ENCODE measurements at places on chromosomes 13 and 19. TPM values are rescaled to one million over a fixed set of nuclear protein-coding genes. Genes with fewer than 3 reads are reported as not detected.

SERTAD1 gene
- 8.9 TPM for total RNA-seq

GRCh38 chr19:30666301-30666803 lies 294.2 kb downstream of the ZNF536 start:
- H3K36me3 ChIP-seq: no peaks in the 10 kb centered on the region
- no peak overlapping the region for H3K27ac ChIP-seq
- peak; percentile 49 for DNase-seq
- 0 out of 3 replicates have a peak, but pooled peaks cover 3% of the 10 kb centered on the region for H3K27me3 ChIP-seq
- H3K4me3 ChIP-seq: no peak overlapping the region

PRRG2 gene
- total RNA-seq: 1.1 TPM

GRCh38 chr19:6752256-6753177 lies 13.0 kb downstream of the TRIP10 start:
- H3K27me3 ChIP-seq: no peaks in the 10 kb centered on the region
- peak overlapping the region; percentile 36 for H3K4me3 ChIP-seq
- no peak for DNase-seq

DNA sequence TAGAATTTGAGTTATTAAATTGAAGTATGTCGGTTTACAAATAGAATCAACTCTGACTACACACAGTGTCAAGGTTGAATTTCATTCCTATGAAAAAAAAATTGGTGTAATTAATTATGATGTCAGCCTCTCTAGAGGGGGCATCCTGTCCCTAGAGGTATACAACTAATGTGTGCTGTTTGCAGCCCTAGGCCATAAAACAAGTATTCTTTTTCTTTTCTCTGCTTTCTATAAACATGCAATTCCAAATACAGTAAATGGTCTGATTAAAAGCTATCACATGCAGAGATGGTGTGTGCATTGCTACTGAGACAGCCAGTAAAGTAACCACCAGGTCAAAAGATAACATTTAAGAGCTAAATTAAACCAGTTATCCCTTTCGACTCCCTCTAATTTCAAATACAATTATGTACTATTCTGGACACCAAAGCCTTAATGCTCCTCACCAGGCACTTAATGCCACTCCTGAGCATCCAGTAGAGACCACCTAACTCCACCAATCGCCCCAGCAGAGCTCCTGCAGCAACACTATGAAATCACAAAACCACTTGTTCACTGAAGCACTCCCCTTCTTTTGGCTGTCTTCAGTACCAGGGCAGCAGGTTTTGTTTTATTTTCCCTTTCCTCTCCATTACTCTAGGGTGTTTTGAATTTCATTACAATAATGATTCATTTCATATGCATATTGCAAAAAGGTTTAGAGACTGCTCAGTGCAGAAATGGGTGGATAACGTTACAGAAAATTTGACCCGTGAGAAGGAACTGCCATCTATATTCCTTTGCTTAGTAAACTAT lies 426.9 kb downstream of the PCDH9 start:
- DNase-seq: no peak
- no peak overlapping the region for H3K27ac ChIP-seq
- H3K36me3 ChIP-seq: no peaks in the 10 kb centered on the region
- H3K4me3 ChIP-seq: no peak overlapping the region
- H3K27me3 ChIP-seq: no peaks in the 10 kb centered on the region

C1QTNF9B gene
- 0.38 TPM for total RNA-seq

- no peak overlapping the region for H3K27ac ChIP-seq
- no peak overlapping the region for H3K4me3 ChIP-seq
- no peaks in the 10 kb centered on the region for H3K36me3 ChIP-seq
- no peaks in the 10 kb centered on the region for H3K4me1 ChIP-seq
- no peaks in the 10 kb centered on the region for H3K27me3 ChIP-seq
These were observed 196.3 kb downstream of the TSHZ3 start for GRCh38 chr19:31152906-31153305.

- H3K27me3 ChIP-seq: peaks cover 19% of the 10 kb centered on the region
- H3K36me3 ChIP-seq: no peaks in the 10 kb centered on the region
- no peak overlapping the region for H3K4me3 ChIP-seq
- H3K27ac ChIP-seq: no peak overlapping the region
- H3K4me1 ChIP-seq: no peaks in the 10 kb centered on the region
- DNase-seq: no peak
These were observed 49.5 kb downstream of the CRYL1 start for GRCh38 chr13:20475927-20476691.

SMIM24 gene
- total RNA-seq: 1.4 TPM

DNA sequence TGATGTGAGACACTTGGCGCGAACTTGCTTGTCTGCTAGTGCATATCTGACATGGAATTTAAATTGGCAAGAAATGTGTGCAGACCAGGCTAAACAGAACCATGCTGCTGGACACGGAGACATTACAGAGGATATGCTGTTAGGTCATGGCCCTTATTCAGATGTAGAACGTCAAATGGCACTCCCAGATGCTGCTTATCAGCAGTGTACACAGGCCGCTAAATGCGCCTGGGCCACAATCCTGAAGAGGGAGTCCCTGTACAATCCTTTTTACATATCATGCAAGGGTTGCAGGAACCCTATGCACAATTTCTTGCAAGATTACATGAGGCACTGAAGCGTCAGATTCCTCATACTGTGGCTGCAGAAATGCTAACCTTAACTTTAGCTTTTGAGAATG lies 9.3 kb downstream of the ZNF350 start:
- no peaks in the 10 kb centered on the region for H3K27me3 ChIP-seq
- DNase-seq: no peak
- no peaks in the 10 kb centered on the region for H3K4me1 ChIP-seq

GRCh38 chr19:28324275-28325060 lies 888.5 kb downstream of the UQCRFS1 start:
- no peaks in the 10 kb centered on the region for H3K27me3 ChIP-seq
- H3K36me3 ChIP-seq: no peaks in the 10 kb centered on the region
- DNase-seq: no peak

DPF1 gene
- 5.7 TPM for total RNA-seq

DNA sequence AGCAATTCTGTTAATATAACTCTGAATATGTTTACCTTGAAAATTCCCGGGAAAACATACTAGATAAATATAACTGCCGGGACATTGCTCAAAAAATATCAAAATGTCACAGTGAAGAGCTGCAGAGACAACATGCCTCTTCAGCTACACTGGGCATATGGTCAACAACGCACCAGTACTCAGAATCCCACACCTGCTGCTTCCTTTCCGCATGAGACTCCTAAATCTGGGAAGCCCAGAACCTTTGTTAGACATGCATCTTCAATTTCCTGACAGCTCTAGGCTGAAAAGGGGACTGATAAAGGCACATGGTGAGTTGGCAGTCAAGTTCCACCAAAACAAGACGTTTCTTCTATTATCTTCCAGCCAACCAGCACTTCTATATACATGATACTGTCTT lies 53.7 kb downstream of the USP12 start:
- no peak overlapping the region for H3K4me3 ChIP-seq
- H3K27ac ChIP-seq: no peak overlapping the region
- no peaks in the 10 kb centered on the region for H3K4me1 ChIP-seq
- H3K27me3 ChIP-seq: no peaks in the 10 kb centered on the region
- no peak for DNase-seq
- H3K36me3 ChIP-seq: peaks cover 17% of the 10 kb centered on the region

GRCh38 chr19:37303591-37304171 lies 67.2 kb upstream of the ZNF527 start:
- no peaks in the 10 kb centered on the region for H3K36me3 ChIP-seq
- H3K4me1 ChIP-seq: no peaks in the 10 kb centered on the region
- H3K4me3 ChIP-seq: no peak overlapping the region
- no peak overlapping the region for H3K27ac ChIP-seq
- no peaks in the 10 kb centered on the region for H3K27me3 ChIP-seq

SYNGR4 gene
- total RNA-seq: not detected

GIPR gene
- total RNA-seq: 21.7 TPM

DNA sequence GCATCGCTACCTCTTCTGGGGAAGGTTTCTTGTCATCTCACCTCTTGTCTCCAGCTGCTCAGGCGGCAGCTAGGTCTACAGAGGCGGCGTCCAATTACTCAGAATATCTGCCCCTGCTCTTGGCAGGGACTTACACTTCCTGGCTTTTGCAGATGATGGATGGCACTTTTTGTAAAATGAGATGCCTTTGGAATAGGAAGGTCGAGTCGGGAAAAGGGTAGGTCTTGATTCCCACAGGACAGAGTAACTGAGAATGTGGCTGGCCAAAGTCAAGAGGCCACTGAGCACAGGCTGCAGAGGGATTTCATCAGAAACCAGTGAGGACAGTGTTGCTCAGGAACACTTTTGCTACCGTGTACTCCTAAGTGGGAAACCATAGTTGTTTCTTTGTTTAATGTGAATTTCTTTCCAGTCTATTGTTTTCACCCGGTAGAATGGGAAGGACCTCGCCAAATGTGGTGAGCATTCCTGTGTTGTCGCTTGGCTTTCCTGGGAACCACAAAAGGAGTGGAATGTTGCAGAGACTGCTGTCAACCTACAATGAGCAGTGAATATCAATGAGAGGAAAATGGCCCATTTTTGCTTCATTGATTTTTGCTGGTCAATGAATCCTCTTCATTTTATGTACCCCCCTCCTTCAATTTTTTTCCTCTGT lies 383.7 kb downstream of the HS6ST3 start:
- H3K4me3 ChIP-seq: no peak overlapping the region
- H3K4me1 ChIP-seq: no peaks in the 10 kb centered on the region
- no peaks in the 10 kb centered on the region for H3K27me3 ChIP-seq

- DNase-seq: peak; percentile 84
- H3K27me3 ChIP-seq: peaks cover 35% of the 10 kb centered on the region
- H3K27ac ChIP-seq: no peak overlapping the region
- H3K4me1 ChIP-seq: peaks cover 4% of the 10 kb centered on the region
- no peak overlapping the region for H3K4me3 ChIP-seq
These were observed 2.5 kb downstream of the KLK10 start for GRCh38 chr19:51016798-51017683.

- no peaks in the 10 kb centered on the region for H3K4me1 ChIP-seq
- no peaks in the 10 kb centered on the region for H3K36me3 ChIP-seq
- H3K4me3 ChIP-seq: no peak overlapping the region
These were observed 480.2 kb upstream of the MIR17HG start for GRCh38 chr13:90867336-90867683.

GRCh38 chr13:28347456-28348371 lies 147.2 kb downstream of the FLT1 start:
- DNase-seq: peak; percentile 24
- H3K27me3 ChIP-seq: no peaks in the 10 kb centered on the region
- H3K4me3 ChIP-seq: no peak overlapping the region
- H3K36me3 ChIP-seq: no peaks in the 10 kb centered on the region
- H3K27ac ChIP-seq: no peak overlapping the region

All from K562 (cell line).